Activated T-cell treated with anti-CD3 and anti-CD28 coated beads, Interleukin-2, amount 50 U/mL, for 4 hours (primary cell): ENCODE measurements at places on chromosomes 5 and 9. TPM values are rescaled to one million over a fixed set of nuclear protein-coding genes. Genes with fewer than 3 reads are reported as not detected.
A peak's percentile ranks its signal among the peaks of the same experiment; 100 is the strongest.

- DNase-seq: no peak
Measured at GRCh38 chr5:95837492-95837891, 15.0 kb upstream of the GLRX start.

GRCh38 chr5:119340597-119341218 is 15.1 kb upstream of the TNFAIP8 start:
- DNase-seq: peak; percentile 38

GRCh38 chr5:65769539-65769938 is 47.5 kb downstream of the NLN start:
- DNase-seq: no peak

DNA sequence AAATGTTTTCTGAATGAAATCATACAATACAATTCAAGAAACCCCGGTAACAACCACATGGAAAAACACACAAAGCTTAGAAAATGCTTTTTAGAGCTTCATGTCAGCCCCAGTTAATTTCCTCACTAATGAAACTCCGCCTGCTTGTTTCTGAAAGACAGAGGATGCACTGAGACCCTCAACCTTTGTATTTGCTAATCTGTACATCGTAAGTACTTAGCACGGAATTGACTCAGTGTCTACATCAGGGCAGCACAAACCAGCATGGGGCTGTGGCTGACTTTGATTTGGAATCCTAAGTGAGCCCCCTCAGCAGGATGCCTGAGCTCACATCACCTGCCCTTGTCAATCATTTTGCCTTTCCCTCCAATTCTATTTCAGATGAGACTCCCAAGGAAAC is 499.1 kb upstream of the MPDZ start:
- no peak for DNase-seq

DNA sequence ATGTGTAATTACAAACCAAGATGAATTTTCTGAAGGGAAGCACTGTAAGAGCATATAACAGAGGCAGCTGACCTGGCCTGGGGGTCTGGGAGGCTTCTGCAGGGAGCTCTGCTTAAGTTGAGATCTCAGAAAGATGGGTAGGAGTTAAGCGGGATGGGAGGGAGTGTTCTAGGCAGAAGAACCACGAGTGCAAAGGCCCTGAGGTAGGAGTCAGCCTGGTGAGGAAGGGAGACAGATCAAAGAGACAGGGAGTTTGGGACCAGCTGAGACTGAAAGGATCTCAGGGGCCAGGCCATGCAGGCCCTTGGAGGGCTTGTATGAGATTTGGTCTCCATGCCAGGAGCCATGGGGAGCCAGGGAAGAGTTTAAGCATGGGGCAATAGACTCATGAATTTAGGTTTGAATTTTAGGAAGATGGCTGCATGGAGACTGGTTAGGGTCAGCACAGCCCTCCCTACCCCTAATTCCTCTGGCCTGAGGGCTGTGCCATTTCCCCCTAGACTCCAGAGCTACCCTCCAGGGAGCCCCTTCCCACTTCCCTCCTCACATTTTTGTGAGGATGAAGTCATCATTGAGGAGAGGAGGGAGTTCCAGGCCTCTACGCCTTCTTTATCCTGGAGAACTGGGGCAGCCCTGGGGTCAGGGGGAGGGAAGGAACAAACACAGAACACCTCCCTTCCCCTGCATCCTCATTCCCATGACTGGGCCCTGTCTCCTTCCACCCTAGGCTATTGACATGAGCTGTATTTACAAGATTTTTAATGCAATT is 4.8 kb upstream of the ARAP3 start:
- no peak for DNase-seq

- no peak for DNase-seq
Measured at GRCh38 chr5:31161781-31162181, 31.7 kb upstream of the CDH6 start.

GRCh38 chr9:92808726-92809451 is 44.3 kb upstream of the BICD2 start:
- peak; percentile 24 for DNase-seq

DNA sequence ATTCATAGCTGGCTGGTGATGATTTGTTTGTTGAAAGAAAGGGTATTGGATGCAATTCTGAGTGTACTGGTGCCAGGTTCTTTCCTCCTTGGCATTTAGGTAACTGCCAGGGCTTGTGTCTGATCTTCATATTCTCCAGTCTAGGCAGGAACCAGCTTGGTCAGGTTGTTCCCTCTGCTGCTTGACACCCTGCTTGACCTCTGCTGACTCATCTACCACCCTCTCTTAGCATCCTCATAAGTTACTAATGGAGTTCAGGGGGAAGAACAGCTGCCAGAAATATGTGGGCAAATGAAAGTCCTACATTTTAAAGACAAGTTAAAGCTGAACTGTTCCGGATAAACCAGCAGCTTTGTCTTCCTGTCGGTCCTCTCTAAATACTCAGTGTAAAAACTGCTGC is 116.1 kb upstream of the TNC start:
- DNase-seq: no peak

- no peak for DNase-seq
Measured at GRCh38 chr5:1918488-1919208, 35.9 kb upstream of the IRX4 start.

TRMO gene
- 16.0 TPM for total RNA-seq

FGFR4 gene
- total RNA-seq: 3.5 TPM

NUDT12 gene
- 2.9 TPM for total RNA-seq
